Pancreas (tissue), 10 donors: ENCODE measurements at places on chromosomes 3 and 15.
A peak's percentile ranks its signal among the peaks of the same experiment; 100 is the strongest.

GRCh38 chr3:196063971-196064370 is 17.9 kb downstream of the TFRC start:
- no peak overlapping the region for H3K4me3 ChIP-seq
- peaks cover 67% of the 10 kb centered on the region for H3K36me3 ChIP-seq
- H3K27ac ChIP-seq, result no peak overlapping the region
- no peaks in the 10 kb centered on the region for H3K4me1 ChIP-seq
- no peak for DNase-seq

GRCh38 chr3:58332575-58333188 is at the start of gene PXK:
PXK (plus strand) TSS chr3:58332892; CDS start chr3:58332989, 97 bp downstream.
- no peak within 1 kb of the TSS for H3K27ac ChIP-seq
- DNase-seq, result peak; percentile 95
- peaks cover 5% of the 10 kb centered on the region for H3K4me1 ChIP-seq
- no peaks in the 10 kb centered on the region for H3K27me3 ChIP-seq

DNA sequence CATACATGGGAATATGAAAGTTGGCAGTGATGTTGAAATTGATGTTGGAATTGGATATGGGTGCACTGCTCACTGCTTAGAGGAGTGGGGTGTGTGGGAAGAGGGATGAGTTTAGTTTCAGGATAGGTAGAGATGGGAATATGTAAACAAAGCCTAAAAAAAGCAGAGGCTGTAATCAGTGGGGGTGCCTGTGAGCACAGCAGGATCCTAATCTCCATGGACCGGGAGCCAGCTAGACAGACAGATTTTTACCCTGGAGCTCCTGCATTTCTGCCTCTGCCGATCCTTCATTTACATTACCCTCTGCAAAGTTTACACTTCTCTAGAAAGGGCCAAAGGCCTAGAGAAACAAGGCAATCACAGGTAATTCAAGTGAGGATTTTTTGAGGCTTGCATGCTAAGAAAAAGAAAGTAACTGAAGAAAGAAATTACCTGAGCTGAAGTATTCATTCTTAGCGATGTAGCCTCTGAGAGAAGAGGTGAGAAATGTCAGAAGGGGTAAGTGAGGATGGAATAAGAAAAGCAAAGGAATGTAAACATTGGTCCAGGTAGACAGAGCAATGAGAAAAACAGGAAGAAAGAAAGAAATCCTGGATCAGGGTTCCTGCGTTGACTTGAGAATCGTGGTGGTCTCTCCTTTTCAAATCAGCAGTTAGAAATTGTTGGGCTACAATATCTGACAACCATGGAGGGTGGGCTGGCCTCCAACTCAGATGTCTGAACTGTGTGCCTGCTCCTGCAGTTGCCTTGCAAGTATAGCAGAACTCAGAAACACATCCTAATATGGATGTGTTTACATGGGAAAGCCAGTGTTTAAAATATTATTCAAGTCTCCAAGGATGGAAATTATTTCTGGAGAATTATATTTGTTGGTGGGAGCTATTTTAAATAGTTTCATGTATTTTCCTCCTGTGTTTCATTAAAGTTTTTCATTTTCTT is 79.8 kb downstream of the CRTC3 start:
- no peaks in the 10 kb centered on the region for H3K27me3 ChIP-seq
- H3K27ac ChIP-seq, result no peak overlapping the region
- no peak for DNase-seq
- no peak overlapping the region for H3K4me3 ChIP-seq

GRCh38 chr3:196634224-196634623 is 5.3 kb upstream of the NRROS start:
- H3K4me3 ChIP-seq, result no peak overlapping the region
- H3K27ac ChIP-seq, result no peak overlapping the region
- DNase-seq, result no peak
- no peaks in the 10 kb centered on the region for H3K27me3 ChIP-seq
- no peaks in the 10 kb centered on the region for H3K4me1 ChIP-seq

DNA sequence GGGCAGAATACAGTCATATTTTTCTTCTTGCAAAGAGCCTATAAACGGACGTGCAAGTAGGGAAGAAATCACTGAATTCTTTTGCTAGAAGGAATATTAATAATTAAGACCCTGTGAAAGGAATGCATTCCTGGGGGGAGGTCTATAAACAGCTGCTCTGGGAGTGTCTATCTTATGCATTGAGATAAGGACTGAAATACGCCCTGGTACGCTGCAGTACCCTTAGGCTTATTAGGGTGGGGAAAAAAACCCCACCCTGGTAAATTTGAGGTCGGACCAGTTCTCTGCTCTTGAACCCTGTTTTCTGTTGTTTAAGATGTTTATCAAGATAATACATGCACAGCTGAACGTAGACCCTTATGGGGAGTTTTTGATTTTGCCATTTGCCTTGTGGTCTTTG is 100.0 kb upstream of the KBTBD8 start:
- no peaks in the 10 kb centered on the region for H3K36me3 ChIP-seq
- H3K27ac ChIP-seq, result no peak overlapping the region
- DNase-seq, result no peak
- H3K4me1 ChIP-seq, result no peaks in the 10 kb centered on the region
- no peak overlapping the region for H3K4me3 ChIP-seq

DNA sequence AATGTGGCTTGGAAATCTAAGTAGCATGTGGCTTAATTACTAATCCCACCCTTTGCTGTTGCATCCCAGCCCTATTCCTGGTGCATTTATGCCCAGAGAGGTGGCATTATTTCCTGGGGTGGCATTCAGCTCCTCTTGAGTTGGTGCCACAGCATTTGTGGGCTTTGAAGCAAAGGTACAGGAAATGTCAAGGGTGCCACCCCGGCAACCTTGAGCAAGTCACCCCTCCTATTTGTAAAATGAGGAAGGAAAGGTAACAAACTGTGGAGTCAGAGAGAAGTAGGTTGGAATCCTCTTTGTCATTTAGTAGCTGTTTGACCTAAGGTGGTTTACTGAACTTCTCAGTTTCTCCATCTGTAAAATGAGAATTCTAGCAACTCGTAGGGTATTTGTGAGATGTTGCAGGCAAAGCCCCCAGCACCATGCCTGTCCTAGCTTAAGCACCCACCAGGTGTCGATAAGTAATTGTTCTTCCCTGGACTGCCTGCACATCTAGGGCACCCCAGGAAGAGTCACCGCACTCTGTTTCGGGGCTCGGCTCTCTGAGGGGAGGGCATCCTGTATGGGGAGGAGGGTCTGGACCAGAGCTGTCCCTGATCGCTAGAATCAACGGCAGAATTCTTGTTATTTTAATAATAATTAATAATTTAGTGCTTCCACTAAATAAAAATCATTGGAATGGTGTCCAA is 17.1 kb downstream of the ISG20 start:
- H3K36me3 ChIP-seq, result no peaks in the 10 kb centered on the region
- no peak for DNase-seq
- no peaks in the 10 kb centered on the region for H3K27me3 ChIP-seq
